ENCODE measurements at places on chromosomes 5 and 9. TPM values are rescaled to one million over a fixed set of nuclear protein-coding genes. Genes with fewer than 3 reads are reported as not detected.

DNA sequence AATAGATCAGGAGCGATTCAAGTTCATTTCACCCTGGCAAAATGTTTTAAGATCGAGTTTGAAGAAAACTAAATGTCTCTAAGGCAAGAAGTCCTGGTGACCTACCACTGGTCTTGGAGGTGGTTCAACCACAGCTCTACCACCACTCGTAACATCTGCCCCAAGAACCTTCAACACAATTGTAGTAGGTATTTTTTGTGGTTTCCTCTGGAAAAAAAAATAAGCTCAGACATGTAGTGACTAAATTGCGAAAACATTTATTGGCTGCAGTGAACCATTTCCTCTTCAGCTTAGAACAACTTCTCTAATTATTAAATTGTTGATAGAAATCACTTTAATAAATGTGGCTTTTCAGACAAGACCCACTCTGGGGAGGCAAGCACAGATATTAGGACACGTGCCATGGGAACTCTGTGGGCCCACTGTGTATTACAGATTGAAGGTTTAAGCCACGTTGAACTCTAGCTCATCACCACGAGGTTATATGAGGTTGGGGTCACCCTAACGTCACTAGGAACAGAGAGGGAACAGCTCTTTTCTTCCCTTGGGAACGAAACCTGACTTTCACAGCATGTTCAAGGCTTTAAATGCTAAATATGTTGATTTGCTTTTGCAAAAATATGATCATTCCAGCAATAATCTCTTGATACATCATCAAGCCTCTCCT lies 142.9 kb downstream of the HSD17B3 start:
- H3K27ac ChIP-seq: no peak overlapping the region
- DNase-seq: no peak
- no peaks in the 10 kb centered on the region for H3K4me1 ChIP-seq
- H3K27me3 ChIP-seq: no peaks in the 10 kb centered on the region
- H3K4me3 ChIP-seq: no peak overlapping the region
- H3K36me3 ChIP-seq: no peaks in the 10 kb centered on the region

DNA sequence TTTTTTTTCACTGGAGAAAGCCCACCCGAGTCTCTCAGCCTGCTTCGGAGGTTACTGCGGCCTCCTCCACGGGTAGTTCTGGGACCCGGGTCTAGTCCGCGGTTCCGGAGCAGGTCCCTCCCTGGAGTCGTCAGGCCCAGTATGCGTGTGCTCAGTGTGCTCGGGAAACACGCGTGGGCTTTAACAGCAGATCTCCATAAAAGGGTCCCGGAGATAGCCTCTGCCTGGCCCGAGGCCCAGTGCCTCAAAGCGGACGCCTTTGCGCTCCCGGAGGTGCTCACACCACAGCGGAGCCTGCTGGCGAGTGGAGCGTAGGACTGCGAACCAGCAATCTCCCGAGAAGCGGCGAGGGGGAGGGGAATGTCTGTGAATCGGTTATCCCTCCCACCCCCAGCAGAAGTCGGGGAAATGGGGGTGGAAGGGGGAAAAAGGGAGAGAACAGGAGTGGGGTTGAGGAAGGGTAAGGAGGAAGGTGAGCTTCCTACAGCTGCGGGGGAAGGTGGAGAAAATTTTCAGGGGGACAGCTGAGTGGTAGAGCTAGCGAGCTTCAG lies 28.7 kb downstream of the CDKN2A start:
- peaks cover 22% of the 10 kb centered on the region for H3K4me1 ChIP-seq
- peaks cover 69% of the 10 kb centered on the region for H3K27me3 ChIP-seq
- no peak overlapping the region for H3K4me3 ChIP-seq
- DNase-seq: peak; percentile 30
- no peaks in the 10 kb centered on the region for H3K36me3 ChIP-seq

- no peaks in the 10 kb centered on the region for H3K27me3 ChIP-seq
- DNase-seq: no peak
- H3K36me3 ChIP-seq: no peaks in the 10 kb centered on the region
- no peak overlapping the region for H3K27ac ChIP-seq
- H3K4me1 ChIP-seq: peaks cover 20% of the 10 kb centered on the region
Observed at GRCh38 chr9:137593176-137593575, 2.9 kb upstream of the ZMYND19 start.

GRCh38 chr5:112691339-112691680 lies 46.4 kb upstream of the APC start:
- H3K4me3 ChIP-seq: no peak overlapping the region
- no peak overlapping the region for H3K27ac ChIP-seq
- H3K27me3 ChIP-seq: peaks cover 12% of the 10 kb centered on the region
- no peaks in the 10 kb centered on the region for H3K4me1 ChIP-seq
- DNase-seq: no peak

DNA sequence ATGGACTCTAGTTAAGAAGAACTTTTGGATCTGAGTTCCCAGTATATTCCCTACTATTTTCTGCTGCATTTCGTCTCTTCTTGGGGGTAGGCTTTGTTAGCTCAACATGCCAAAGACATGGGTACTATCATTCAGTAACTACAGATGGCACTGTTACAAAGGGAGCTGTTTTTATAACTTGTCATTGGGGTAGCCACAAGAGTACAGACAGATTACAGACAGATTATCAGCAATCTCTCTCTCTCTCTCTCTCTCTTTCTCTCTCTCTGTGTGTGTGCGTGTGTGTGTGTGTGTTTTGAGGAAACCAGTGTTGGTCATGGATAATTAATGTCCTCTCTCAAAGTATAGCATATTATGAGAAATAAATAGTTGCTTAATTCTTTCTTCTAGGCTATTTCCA lies 116.1 kb downstream of the WDR70 start:
- no peak for DNase-seq
- H3K4me3 ChIP-seq: no peak overlapping the region
- no peaks in the 10 kb centered on the region for H3K36me3 ChIP-seq

DNA sequence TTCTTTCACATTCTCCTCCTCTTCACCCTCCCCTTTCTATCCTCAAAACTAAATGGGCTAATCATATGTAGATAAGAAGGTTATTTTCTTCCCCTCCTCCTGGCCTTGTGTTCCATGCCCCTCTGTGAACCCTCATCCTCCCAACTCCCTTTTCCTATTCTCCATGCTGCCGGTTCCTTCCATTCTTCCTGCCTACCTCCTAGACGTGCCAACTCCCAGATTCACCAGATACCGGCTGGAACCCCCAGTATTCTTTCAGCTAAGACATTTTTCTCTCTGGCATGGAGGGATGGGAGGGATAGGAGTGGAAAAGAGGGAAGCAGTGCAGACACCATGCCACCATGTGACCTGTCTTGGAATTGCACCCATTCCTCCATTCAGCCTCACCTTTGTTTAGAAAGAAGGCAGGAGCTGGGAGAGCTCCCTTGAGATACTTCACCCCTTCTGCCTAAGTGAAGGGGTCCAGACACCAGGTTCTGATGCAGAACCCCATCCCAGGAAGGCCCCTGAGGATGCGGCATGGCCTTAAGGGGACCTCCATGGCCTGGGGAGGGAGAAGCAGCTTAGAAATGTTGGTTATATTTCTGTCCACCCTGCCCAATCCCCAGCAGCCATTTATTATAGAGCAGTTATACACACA lies 4.8 kb downstream of the DNAJB5 start:
- no peak overlapping the region for H3K27ac ChIP-seq
- DNase-seq: no peak
- H3K4me3 ChIP-seq: no peak overlapping the region
- H3K4me1 ChIP-seq: peaks cover 4% of the 10 kb centered on the region
- no peaks in the 10 kb centered on the region for H3K27me3 ChIP-seq

DNA sequence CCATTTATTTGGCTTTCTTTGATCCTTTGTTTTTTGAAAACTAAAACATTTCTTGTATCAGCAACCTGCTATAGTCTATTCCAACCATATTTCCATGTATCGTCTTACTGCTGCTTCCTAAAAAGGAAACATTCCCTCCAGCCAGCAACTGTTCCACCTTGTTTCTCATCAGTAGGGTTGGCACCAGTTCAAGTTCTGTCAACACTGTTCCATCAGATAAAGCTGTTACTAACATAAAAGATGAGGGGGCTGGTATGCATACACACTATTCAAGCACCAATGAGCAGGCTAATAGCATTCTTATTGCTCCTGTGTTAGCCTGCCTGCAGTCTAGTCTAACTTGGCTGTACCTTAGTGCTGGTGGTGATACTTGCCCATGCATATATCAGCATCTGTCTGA lies 178.3 kb downstream of the CWC27 start:
- H3K4me1 ChIP-seq: no peaks in the 10 kb centered on the region
- H3K27me3 ChIP-seq: no peaks in the 10 kb centered on the region
- DNase-seq: no peak
- no peaks in the 10 kb centered on the region for H3K36me3 ChIP-seq

The WDR38 gene
- not detected for total RNA-seq

DNA sequence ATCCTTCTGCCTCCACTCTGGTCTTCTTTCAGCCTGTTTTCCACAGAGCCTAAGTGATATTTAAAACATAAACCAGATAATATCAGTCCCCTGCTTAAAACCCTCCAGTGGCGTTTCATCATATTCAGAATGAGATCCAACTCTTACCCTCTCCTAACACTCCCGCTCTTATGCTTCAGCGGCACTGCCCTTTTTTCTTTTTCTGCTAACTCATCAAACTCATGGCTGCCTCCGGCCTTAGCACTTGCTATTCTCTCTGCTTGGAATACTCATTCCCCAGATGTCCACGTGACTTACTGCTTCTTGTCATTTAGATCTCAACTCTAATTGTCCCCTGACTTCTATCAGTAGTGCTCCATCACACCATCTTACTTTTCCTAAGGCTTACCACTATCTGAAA lies 73.6 kb downstream of the PIP5K1B start:
- H3K27me3 ChIP-seq: no peaks in the 10 kb centered on the region
- no peak overlapping the region for H3K4me3 ChIP-seq
- H3K36me3 ChIP-seq: no peaks in the 10 kb centered on the region

- no peaks in the 10 kb centered on the region for H3K27me3 ChIP-seq
- no peak for DNase-seq
- H3K4me1 ChIP-seq: no peaks in the 10 kb centered on the region
- H3K36me3 ChIP-seq: no peaks in the 10 kb centered on the region
- H3K27ac ChIP-seq: no peak overlapping the region
- H3K4me3 ChIP-seq: no peak overlapping the region
Observed at GRCh38 chr5:42494414-42494813, 71.2 kb downstream of the GHR start.

The SHOC1 gene
- not detected for total RNA-seq

GRCh38 chr5:88474574-88474973 lies 205.9 kb upstream of the TMEM161B start:
- no peak for DNase-seq
- no peak overlapping the region for H3K4me3 ChIP-seq
- H3K27me3 ChIP-seq: no peaks in the 10 kb centered on the region
- H3K4me1 ChIP-seq: no peaks in the 10 kb centered on the region

DNA sequence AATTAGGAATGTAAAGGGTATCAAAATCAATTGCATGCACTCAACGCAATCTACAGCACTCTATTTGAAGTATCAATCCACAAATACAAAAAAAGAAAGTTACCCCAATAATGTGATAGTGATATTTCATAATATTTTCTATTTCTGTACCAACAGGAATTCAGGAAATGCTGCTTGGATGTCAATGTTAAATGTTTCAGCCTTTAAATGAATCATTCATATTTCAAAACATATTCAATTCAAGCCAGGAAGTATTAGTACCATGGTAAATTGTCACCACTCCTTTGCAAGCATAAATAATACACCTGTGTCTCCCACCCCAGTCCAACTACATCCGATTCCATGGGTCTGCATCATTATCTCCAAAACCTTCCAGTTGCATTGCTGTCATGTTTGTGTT lies 1185.5 kb upstream of the CDH18 start:
- H3K4me1 ChIP-seq: no peaks in the 10 kb centered on the region
- no peak for DNase-seq
- no peaks in the 10 kb centered on the region for H3K27me3 ChIP-seq
- no peak overlapping the region for H3K4me3 ChIP-seq
- no peaks in the 10 kb centered on the region for H3K36me3 ChIP-seq

Measured in CD4-positive, alpha-beta memory T cell (primary cell).